Fibroblast of lung (primary cell): ENCODE measurements at places on chromosomes 1 and 21.
A peak's percentile ranks its signal among the peaks of the same experiment; 100 is the strongest.

DNA sequence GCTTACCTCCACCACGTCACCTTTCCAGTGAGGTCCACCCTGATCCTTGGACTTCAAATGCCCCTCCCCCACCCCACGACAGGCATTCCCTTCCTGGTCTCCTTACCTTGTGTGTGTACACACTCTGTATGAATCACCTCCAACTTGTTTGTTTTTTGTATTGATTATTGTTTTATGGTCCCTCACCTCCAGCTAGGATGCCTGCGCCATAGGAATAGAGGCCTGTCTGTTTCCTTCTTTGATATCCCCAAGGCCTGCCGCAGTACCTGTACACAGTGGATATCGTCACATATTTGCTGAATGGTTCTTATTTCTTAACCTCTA lies 219.6 kb upstream of the POU3F1 start:
- DNase-seq, result no peak

- peak; percentile 6 for DNase-seq
Observed at GRCh38 chr1:61699911-61700851, 24.8 kb downstream of the TM2D1 start.

- DNase-seq, result no peak
Observed at GRCh38 chr21:18114810-18115209, 129.8 kb upstream of the CHODL start.

- peak; percentile 29 for DNase-seq
Observed at GRCh38 chr1:234656070-234656895, 46.3 kb upstream of the IRF2BP2 start.

DNA sequence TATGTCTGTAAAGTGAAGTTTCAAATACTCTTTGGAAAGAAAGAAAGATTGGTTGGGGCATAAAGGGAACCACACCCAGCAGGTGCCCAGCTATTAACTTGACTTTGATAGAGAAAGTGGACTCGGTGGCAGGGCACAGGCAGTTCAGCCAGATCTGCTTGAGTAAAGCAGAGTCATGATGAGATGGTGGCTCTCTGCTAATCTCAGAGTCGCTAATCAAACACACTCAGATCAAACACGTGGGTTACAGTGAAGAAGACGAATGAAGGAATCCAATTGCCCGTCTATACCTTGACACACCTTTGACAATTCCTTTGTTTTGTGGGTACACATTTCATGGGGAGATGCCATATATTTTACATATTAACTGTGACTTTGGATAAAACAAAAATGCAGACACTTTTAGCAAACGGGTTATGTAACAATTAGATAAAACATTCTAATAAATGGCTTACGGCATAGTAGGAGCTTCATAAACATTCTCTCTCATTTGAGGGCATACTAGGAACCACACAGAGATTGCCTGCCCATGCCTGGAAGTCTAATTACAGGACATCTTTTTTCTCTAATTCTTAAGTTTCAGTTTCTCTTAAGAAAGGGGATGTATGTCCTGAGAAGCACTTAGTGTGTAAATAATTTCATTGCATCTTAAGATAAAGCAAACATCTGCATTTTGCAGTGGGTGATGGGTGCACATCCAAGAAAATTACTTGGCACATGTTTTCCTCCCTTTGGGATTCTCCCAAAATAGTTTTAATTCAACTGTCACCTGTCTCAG lies 7.2 kb downstream of the CBR1 start:
- no peak for DNase-seq

GRCh38 chr1:145959957-145960467 lies 2.2 kb upstream of the LIX1L start:
- DNase-seq, result no peak

DNA sequence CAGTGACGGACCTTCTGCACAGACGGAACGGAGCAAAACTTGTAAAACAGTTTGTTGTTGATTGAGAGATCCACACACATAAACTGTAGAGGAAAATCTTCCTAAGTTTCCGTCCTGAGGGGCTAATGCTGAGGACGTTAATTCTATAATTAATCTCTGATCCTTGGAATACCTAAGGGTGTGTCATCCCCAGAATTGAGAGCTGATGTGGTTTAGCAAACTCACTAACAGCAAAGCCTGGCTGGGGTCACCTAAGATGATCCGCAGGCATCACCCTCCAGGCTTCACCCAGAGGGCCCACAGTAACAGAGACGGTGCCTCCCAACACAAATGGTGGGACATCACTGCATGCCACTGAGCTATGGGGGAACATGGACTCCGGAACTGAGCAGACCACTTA lies 97.5 kb downstream of the SMYD2 start:
- DNase-seq, result peak; percentile 67

GRCh38 chr21:16968436-16968835 lies 544.4 kb upstream of the CXADR start:
- DNase-seq, result no peak

GRCh38 chr21:26522704-26523103 lies 50.4 kb downstream of the CYYR1 start:
- no peak for DNase-seq

GRCh38 chr1:30596470-30596869 lies 126.9 kb downstream of the MATN1 start:
- no peak for DNase-seq

DNA sequence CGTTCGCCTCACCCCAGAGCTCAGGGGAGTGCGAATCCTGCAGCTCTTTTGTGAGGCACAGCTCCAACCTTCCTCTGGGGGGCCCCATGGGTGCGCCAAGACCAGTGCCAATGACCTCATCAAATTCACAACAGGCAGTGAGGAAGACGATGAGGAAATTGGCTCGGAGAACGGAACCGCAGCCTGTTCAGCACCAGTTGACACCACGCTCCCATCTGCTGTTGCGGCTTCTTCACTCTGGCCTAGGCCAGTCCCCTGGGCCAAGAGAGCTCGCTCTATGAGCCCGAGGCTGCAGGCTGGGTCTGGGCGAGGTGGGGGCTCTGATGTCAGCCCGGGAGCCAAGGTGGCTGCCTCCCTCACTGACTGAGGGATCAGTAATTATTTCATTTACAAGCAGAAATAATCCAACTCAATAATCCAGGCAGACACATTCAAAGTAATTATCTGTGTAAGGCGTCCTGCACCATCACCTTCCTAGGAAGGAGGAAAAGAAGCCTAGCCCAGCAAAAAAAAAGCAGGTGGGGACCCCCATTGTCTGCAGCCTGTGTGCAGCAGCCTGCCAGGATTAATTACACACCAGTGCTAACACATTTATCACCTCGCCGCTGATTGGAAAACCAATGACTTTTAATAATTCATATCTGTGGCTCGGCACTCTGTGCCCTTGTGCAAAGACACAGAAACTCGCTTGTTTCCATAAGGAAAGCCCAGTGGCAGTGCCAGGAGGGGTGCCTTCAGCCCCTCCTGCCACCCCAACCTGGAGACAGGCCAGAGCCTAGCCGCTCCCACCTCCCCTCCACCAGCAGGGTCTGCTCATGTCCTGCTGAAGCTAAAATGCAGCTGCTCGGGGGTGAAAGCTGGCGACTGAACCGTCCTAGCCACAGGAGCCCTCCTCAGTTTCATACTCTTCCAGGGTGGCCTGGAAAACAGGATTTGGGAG lies 1.9 kb downstream of the PLEKHA6 start:
- DNase-seq, result no peak

GRCh38 chr1:153553096-153553495 lies 4.0 kb upstream of the S100A3 start:
- no peak for DNase-seq
